Naive thymus-derived CD4-positive, alpha-beta T cell (primary cell): ENCODE measurements at places on chromosomes 1 and 21. TPM values are rescaled to one million over a fixed set of nuclear protein-coding genes. Genes with fewer than 3 reads are reported as not detected.

The LDLRAD1 gene
- polyA plus RNA-seq, result not detected

The SYTL1 gene
- 93.0 TPM for polyA plus RNA-seq

The SWT1 gene
- 4.1 TPM for polyA plus RNA-seq

The POFUT2 gene
- polyA plus RNA-seq, result 3.8 TPM

The TSPAN1 gene
- polyA plus RNA-seq, result not detected

The TGFBR3 gene
- 9.4 TPM for polyA plus RNA-seq

The CAMK1G gene
- not detected for polyA plus RNA-seq

The PPIAL4G gene
- polyA plus RNA-seq, result 0.05 TPM

The FCRL1 gene
- 0.33 TPM for polyA plus RNA-seq

The DTL gene
- polyA plus RNA-seq, result 0.37 TPM

The RAB3B gene
- not detected for polyA plus RNA-seq

The OMA1 gene
- polyA plus RNA-seq, result 42.1 TPM

The PGLYRP3 gene
- polyA plus RNA-seq, result not detected

The INKA2 gene
- not detected for polyA plus RNA-seq

The CASZ1 gene
- 0.33 TPM for polyA plus RNA-seq

The SLC45A1 gene
- 0.91 TPM for polyA plus RNA-seq
